ENCODE measurements at places on chromosomes 1 and 21.

- DNase-seq, result peak; percentile 61
Measured at GRCh38 chr1:53725238-53725689, 13.7 kb downstream of the GLIS1 start.

GRCh38 chr1:44808063-44808937 is at the start of gene BTBD19:
BTBD19 (plus strand) TSS chr1:44808523; CDS start chr1:44808821, 298 bp downstream.
- DNase-seq, result peak; percentile 94

DNA sequence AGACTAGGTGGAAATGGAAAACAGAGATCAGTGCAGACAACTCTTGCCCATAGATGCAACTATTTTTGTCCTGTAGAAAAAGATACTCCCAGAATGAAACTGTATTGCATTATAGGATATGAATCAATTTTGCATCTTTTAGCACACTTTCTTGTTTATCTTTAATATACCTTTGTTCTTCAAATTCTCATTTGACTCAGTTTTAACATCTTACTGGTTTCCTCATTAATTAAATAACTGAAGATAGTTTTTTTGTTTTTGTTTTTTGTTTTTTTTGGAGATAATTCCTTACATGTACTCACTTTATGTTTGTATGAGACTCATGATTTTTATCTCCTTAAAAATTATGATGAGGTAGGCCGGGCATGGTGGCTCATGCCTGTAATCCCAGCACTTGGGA is 10.9 kb upstream of the CAMTA1 start:
- no peak for DNase-seq

DNA sequence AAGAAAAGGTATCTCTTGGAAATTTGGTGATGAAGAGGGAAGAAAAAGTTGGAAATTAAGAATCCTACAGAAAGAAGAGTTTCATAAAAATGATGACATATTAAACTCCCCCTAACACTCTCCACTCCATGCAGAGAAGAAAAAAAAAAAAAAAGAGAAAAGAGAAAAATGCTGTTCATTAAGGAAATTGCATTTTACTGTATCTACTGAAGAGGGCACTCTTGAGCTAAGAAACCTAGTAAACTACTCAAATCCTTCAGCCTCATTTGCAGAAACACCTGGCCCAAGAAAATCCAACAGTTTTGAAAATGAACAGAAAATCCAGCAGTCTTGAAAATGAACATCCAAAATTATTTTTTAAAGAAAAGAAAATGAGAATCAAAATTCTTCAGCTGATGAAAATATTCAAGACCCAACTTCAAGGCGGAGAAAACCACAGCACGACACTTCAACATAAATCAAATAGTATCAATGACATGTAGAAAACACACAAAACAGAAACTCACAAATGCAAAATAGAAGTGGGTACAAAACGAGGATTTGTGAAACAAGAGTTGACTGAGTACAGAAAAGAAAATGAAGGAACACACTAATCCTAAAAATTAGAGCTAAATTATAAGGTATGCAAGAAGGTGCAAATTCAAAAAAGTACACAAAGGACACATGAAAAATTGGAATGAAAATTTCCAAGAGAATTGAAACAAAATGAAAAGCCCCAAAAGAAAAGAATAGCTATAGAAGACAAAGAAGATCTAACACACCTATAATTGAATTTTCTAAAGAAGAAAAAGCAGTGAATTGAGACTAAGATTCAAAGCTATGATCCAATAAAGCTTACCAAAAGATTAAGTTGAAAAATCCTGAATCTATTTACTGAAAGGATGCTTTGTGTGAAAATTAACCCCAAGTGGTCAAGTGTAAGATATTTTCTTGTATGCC is 73.2 kb upstream of the DNAJC6 start:
- peak; percentile 47 for DNase-seq

DNA sequence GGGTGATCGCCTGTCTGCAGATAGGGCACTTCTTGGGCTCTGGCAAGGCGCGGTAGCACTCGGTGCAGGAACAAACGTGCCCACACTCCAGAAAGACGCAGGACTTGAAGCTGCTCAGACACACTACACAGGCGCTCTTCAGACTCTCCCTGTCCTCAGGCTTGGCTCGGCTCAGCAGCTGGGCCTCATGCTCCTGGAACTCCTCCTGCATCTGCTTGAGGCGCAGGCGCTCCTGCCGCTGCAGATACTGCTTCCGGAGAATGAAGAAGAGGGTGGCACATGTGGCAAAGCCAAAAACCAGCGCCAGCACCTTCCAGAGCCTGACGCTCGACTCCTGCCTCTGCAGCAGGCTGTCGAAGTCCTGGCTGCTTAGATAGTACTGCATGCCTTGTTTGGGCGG is 7.2 kb downstream of the MUL1 start:
- no peak for DNase-seq
